Frontal cortex (tissue), 4 donors: ENCODE measurements at places on chromosomes 2 and 18. TPM values are rescaled to one million over a fixed set of nuclear protein-coding genes. Genes with fewer than 3 reads are reported as not detected.

UGT1A7 gene
- not detected for total RNA-seq

DTNA gene
- 46.5 TPM for total RNA-seq

AQP12A gene
- not detected for total RNA-seq

MAPK4 gene
- 23.6 TPM for total RNA-seq

ERBB4 gene
- total RNA-seq: 75.0 TPM

DNA sequence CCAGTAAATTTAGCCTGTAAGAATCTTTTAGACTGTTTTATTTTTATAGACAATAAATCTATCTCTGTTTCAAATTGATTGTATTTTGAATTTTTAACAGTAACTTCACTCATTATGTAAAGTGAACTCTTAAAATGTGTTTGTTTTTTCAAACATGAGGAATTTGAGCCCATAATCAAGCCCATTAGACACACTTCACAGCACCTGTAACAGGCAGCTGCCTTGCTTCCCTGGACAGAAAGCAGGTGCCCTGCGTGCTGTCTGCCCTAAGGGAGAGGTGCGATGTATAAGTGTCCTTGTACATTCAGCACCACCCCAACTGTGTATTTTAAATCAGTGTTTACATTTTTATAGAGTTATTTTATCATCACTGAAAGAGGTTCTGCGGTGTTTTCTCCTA lies 186.5 kb upstream of the TPO start:
- no peak for DNase-seq

- DNase-seq: no peak
These were observed 91.8 kb upstream of the SERTAD2 start for GRCh38 chr2:64745562-64745961.

- no peak for DNase-seq
These were observed 22.6 kb upstream of the CYP1B1 start for GRCh38 chr2:38098421-38099098.

DNA sequence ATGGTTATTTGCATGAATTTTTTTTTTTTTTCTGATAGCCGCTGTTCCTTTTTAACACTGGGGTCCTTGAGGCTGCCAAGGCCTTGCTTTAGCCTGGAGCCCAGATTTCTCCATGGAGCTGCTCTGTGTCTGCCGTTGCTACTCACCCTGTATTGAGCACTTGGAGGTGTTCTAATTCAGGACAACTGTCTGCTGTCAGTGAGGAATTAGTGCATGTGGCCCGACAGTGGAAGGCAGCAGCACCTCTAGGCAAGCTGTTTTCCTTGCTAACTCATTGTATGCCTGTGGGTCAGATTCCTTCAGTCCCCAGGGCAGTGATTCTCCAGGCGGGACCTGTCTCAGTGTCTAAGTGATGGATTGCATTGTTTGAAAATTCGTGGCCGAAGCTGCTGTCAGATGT lies 147.7 kb upstream of the DPP10 start:
- DNase-seq: no peak

DNA sequence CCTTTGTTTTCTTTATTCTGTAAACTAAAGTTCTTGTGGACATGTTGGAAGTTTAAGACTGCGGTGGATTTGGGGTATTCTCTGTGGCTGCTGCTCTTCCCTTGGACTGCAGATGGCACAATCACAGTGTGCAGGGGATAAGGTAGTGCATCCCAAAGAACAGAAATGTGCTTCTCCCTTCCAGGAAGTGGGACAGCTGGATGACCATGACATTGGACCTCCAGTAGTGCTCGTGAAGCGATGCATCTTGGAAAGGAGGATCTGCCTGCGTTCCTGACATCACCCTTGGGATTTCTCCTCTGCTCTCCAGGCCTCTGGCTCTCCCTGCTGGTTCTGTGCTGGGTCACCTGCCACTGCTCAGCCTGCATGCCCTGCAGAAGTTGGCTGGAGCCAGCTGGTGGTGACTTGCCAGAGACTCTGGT lies 109.9 kb downstream of the SLC4A3 start:
- no peak for DNase-seq

DNA sequence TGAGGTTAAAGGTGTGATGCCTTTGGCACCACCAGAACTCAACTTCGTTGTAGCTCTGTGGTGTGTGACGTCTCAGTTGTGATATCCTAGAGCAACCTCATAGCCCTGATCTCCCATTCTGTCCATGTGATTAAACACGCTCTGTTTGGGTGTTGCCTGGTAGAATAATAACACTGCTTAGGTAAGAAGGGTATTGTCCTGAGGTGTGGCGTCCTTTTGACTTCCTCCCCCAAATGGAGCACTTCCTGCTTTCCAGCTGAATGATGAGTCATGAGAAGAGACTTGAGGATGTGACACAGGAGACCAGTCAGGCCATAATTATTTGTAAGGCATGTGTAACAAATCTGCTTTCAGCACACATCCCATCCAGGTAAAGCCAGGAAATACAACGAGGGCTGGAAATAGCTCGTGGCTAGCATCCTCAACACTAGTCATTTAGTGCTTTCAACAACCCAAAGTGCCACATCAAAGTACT lies 100.7 kb downstream of the RAPGEF4 start:
- no peak for DNase-seq

GRCh38 chr2:192216336-192216735 lies 21.6 kb upstream of the TMEFF2 start:
- DNase-seq: no peak

- no peak for DNase-seq
These were observed 75.7 kb downstream of the AOX1 start for GRCh38 chr2:200661477-200661876.

- DNase-seq: no peak
These were observed 71.4 kb downstream of the EPHA4 start for GRCh38 chr2:221500501-221501209.

DNA sequence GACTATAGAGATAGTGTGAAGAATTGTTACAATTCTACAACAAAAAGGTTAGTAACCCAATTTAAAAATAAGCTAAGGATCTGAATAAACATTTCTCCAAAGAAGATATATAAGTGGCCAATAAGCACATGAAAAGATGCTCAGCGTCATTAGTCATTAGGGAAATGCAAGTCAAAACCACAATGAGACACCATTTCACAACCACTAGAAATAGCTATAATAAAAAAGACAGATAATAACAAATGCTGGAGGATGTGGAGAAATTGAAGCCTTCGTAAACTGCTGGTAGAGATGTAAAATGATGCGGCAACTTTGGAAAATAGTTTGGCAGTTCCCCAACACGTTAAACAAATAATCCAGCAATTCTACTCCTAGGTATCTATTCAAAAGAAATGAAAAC lies 366.5 kb upstream of the POU3F3 start:
- no peak for DNase-seq

DNA sequence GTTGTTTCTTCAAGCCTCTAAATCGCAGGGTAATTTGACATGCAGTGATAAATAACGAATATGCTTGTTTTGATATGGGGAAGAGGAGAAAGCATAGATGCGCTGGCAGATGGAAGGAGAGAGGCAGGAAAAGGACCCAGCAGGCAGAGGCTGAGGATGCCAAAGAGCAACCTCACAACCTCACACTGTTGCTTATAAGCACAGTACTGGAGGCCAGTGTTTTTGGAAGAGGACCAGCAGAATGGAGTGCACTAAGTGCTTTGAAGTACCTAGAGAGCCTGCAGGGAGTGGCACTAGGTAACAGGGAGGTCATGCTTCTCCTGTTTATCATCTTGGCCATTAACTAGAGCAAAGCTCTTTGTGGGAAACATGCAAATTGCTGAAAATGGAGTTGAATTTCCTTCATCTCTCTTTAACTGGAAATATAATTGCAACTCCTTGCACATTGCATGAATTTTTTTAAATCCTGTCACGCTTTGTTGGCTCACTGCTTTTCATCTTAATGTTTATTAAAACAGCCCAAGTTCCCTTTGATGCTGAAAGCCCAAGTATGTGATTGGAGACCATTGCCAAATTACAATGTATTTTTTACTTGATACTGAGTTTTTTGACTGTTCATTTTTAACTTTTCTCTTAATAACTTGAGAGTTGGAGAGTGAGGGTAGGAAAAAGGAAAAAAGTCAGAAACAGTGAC lies 236.4 kb downstream of the LRRTM1 start:
- no peak for DNase-seq

- DNase-seq: no peak
These were observed 64.5 kb downstream of the TSPYL6 start for GRCh38 chr2:54191361-54192135.

DNA sequence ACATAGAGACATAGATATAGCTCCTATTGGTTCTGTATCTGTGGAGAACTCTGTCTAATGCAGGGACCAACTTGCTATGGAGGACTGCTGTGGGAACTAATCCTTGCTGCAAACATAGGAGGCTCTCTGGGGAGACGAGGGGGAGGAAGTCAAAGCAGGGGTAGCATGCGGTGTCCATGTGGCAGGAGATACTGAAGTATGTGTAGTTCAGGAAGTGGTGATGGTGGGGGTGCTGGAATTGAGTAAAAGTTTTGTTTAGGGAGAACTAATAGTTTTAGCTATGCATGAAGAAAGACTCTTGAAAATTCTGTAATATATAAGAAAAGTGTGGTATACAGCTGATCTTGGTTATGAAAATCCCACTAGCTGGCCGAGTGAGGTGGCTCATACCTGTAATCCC lies 62.0 kb downstream of the ANKRD44 start:
- DNase-seq: no peak

GRCh38 chr2:158539176-158540005 lies 82.6 kb downstream of the PKP4 start:
- no peak for DNase-seq
